NCI-H1930 (cell line): ENCODE measurements at places on chromosomes 3 and 15.

DNA sequence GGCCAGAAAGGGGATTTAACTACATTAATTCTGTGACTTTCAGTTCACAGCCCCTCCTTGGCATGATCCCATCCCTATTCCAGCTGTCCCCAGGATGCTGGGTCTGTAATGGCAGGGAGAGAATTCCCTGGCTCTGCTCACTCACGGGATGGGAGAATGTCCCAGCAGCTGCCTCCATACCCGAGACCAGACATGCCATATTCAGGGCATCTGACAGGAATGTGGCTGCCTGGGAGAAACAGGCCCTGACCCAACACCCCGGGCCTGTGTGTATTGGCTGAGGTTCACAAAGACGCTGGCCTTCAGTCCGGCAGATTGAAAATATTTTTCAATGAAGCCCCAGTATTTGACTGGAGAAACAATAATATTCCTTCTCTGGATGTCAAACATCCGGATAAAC is 83.6 kb upstream of the SMAD3 start:
- no peak for DNase-seq

GRCh38 chr3:172239218-172239790 is 199.9 kb downstream of the FNDC3B start:
- DNase-seq = no peak

DNA sequence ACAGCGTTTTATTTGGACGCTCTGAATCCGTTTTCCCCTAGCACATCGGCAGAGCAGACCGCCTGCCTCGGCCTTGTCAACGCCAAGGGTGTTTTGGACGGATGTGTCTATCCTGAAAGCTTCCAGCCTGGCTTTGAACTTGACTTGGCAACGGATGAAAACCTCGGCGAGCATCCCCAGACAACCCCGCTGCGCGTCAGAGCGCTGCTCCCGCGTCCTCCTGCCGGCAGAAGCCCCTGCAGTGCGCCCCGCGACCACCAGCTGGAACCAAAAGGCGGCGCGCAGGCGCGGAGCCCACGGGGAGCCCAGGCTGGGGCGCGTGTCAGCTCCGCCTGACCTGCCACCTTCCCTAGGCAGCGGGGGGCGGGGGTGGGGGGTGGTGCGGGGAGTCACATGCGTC is 26.2 kb upstream of the ARL8B start:
- no peak for DNase-seq

GRCh38 chr3:127925384-127925783 is 10.4 kb downstream of the KBTBD12 start:
- no peak for DNase-seq

DNA sequence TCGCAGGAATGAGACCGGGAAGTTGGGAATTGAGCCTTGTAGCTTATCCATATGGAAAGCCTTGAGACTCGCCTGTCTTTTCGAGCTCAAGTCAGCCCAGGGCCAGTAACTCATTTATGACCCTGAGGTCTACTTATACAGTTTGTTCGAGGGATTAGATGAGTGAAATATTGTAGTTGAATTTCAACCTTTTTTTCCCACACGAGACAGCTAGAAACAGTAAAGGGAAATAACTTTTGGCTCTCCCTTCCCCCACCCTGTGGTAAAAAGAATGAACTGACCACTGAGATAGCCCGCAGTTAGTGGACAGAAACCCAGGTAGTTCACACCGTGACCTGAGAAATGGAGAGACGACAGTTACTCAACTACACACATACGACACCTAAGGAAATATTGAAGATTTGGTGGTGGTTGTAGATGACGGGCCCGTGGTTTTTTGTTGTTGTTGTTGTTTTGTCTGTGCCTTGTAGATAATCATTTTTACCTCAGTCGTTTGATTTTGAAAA is 841 bp downstream of the EIF3J start:
- no peak for DNase-seq

DNA sequence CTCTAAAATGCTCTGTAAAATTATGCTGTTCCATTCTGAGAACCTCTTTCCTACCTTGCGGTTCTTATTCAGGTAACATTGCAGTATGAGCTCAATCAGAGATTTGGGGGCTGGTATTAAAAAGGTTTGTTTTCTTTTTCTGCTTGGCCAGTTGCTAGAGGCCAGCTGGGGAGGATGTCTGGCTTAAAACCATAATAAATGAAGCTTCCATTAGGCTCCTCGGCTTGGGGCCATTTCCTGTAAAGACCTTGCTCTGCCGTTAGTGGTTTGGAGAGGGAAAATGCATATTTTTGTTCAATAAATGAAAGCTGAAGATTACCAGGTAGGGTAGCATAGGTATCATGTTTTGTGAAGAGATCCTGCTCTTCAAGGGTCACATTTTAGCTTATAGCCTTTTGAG is 55.2 kb downstream of the MCTP2 start:
- no peak for DNase-seq

DNA sequence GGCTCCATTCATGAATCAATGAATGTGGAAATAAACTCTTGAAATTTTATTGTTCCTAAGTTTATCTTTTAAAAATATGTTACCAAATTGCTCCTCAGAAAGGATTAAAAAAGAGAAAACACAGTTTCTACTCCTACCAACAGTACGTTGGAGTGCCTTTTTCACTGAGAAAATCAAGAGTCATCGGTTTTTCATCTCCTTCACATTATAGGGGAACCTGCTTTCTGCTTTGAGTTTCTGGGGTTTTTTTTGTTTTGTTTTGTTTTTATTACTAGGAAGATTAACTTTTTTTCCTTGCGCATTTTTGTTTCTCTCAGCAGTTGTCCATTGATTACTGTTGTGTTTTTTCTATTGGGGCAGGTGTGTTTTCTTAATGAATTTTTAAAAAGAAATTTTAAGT is 3.5 kb downstream of the ARL13B start:
- DNase-seq = no peak

DNA sequence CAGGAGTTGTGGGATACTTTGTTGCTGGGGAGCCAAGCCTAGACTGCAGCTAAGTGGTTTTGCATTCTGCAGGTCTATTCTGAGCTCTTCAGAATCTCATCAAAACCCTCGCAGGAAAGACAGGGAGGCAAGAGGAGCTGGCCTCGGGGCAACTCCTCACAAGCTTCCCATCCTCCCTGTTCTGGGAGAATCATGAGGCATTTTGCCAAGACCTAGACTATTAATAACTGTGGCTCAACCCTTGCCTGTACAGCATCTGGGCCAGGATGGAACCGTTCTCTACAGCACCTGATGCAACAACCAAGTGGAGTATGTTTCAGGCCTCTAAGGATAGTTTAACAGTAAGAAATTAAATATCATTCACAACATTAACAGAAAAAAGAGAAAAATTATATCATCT is 20.2 kb upstream of the SLC6A20 start:
- DNase-seq = no peak

GRCh38 chr15:58392611-58393161 is 39.1 kb upstream of the LIPC start:
- no peak for DNase-seq

- no peak for DNase-seq
Measured at GRCh38 chr3:14522129-14522691, 17.9 kb downstream of the GRIP2 start.

GRCh38 chr3:134810850-134811249 is 15.8 kb downstream of the EPHB1 start:
- DNase-seq = no peak

GRCh38 chr3:43906849-43907507 is 216.2 kb downstream of the ABHD5 start:
- no peak for DNase-seq

GRCh38 chr15:88512601-88513000 is 33.9 kb downstream of the DET1 start:
- no peak for DNase-seq

DNA sequence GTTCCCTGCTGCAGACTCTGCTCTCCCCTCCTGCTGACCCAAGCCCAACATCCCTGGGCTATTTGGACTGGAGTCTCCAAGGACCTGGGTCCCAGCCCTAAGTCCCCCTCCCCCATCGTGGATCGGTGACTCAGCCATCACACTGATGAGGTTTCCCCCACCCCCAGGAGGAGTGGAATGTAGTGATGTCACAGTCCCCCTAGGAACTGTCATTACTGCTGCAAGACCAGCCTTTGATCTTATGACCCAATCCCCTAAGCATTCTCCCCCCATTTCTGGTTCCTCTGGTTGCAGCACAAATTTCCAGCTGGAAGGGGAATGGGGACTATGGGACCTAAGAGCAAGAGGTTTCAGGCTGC is 63.4 kb upstream of the CSPG4 start:
- no peak for DNase-seq

GRCh38 chr3:170528726-170529125 is 57.1 kb downstream of the SLC7A14 start:
- no peak for DNase-seq

GRCh38 chr15:61743345-61743909 is 316.8 kb downstream of the VPS13C start:
- no peak for DNase-seq

DNA sequence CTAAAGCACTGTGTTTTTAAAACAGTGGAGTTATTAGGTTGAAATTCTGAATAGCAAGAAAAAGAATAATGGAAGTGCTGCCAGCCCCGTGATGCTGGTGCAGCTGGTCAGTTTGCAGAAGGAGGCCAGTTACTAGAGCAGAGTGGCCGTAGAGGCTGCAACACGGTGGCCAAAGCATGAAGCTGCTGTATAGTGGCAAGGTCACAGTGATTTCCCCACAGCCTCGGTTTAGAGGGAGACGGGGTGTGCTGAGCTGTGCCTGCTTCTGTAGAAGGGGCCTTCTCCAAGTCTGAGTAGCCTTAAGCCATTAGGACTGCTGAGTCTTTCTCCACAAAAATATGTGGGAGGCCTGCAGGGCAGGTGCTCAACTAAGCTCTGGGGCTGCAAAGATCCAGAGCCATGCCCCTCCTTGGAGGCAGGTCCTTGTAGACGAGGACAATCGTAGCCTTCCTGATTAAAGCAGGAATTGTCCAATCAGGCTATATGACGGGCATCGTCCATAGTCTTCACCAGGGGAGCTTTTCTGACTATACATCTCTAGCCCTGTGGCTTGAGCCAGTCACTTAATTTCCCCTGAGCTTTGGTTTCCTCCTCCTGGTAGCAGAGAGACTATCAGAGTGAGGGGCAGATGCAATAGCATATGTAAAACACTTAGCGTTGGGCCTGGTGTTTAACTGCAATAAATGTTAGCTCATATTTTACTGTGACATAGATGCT is 151.6 kb downstream of the PGPEP1L start:
- no peak for DNase-seq

DNA sequence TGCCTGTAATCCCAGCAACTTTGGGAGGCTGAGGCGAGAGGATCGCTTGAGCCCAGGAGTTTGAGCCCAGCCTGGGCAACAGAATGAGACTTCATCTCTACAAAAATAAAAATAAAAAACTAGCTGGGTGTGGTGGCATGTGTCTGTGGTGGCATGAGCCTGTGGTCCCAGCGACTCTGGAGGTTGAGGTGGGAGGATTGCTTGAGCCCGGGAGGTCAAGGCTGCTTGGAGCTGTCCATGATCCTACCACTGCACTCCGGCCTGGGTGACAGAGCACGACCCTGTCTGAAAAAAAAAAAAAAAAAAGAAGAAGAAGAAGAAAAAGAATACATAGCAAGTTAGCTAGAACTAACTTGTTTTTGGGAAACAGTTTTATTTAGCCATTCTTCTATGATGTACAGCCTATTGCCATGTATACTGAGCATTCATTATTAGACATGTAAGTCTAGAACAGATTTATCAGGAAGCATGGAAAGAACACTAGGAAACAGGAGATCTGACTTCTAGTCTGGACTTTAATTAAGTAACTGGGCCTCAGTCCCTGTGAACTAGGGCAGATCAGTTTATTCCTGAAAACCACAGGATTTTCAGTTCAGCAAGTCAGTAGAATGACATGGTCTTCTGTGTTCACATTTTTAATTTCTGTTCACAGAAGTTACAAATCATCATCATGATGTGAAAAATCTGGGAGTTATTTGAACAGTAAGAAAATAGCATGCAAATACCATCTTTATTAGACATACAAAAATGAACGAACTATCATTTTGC is 65.5 kb downstream of the KAT2B start:
- DNase-seq = no peak

GRCh38 chr15:92864127-92864814 is 35.9 kb upstream of the CHD2 start:
- DNase-seq = no peak

DNA sequence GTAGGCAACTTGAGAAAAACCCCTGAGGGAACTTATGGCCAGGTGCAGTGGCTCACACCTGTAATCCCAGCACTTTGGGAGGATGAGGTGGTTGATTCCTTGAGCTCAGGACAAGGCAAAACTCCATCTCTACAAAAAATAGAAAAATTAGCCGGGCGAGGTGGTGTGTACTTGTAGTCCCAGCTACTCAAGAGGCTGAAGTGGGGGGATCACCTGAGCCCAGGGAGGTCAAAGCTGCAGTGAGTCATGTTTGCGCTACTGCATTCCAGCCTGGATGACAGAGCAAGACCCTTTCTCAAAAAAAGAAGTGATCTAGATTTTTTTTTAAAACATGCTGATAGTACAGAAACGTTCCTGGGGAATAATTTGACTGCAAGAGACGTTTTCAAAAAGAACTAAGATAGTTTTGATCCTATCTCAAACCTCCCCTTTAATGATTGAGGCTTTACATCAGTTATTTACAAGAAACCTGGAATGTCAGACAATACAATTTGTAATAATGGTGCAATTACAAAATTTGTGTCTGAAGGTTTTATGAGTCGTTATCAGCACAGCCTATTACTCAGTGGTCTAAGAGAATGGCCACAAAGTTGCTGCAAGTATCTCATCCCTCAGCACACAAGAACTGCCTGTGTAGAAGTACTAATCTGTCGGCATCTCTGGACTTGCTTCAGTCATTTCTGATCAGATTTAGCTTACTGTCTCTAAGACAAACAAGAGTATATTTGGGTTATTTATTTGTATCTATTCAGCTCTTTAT is 32.2 kb upstream of the KLHL25 start:
- no peak for DNase-seq

GRCh38 chr3:175153595-175153994 is 294.5 kb downstream of the NAALADL2 start:
- DNase-seq = no peak

- DNase-seq = no peak
Measured at GRCh38 chr3:126696701-126697267, 7.3 kb upstream of the CHCHD6 start.

DNA sequence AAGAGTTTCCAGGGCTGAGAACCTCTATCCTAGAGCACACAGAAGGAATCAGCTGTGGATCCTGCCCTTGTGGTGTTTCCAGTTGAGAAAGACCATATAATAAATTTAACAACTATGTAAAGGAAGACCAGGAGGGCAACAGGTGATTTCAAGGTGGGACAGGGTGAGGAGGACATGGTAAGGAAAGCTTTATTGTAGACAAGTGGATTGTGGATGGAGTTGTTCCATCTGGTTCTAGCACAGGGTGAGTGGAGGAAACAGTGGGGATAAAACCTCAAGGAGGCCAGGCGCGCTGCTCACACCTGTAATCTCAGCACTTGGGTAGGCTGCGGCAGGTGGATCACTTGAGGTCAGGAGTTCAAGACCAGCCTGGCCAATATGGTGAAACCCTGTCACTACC is 17.1 kb downstream of the SIAH2 start:
- no peak for DNase-seq

DNA sequence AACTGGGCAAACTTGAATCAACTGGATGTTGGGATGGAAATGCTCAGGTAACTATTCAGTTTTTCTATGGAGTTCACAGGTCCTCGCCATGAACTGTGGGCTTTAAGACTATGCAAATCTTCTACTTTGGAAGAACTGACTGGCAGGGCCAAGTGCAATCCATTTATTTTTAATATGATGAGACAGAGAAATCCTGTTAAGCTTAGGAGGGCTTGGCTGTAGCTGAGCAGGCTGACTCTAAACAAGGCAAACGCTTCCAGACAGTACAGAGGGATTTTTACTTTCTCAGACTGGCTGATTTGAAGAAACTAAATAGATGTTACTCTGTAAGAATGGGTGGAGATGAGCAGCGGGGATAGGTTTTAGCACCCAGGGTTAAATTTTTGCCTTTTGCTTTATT is 194.2 kb upstream of the ICE2 start:
- no peak for DNase-seq

- DNase-seq = no peak
Measured at GRCh38 chr3:30189900-30190299, 416.5 kb upstream of the TGFBR2 start.
